ENCODE measurements at places on chromosomes 5 and 9.
A peak's percentile ranks its signal among the peaks of the same experiment; 100 is the strongest.

DNA sequence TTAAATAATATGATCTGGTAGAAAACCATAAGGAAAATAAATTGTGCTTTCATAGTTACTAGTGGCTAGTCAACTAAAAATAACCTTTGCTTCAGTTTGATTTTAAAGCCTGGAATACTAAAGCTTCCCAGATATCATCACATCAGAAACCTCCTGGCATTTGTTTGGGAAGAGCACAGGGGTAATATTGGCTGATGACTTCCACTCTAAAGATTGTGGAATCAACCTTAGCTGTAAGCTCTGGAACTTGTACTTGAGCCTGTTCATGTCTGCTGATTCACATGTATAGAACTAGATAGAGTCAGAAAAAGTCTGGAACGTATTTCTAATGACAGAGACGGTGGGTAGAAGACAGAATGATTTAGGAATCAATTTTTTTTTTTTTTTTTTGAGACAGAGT lies 345.0 kb downstream of the CWC27 start:
- DNase-seq = no peak

DNA sequence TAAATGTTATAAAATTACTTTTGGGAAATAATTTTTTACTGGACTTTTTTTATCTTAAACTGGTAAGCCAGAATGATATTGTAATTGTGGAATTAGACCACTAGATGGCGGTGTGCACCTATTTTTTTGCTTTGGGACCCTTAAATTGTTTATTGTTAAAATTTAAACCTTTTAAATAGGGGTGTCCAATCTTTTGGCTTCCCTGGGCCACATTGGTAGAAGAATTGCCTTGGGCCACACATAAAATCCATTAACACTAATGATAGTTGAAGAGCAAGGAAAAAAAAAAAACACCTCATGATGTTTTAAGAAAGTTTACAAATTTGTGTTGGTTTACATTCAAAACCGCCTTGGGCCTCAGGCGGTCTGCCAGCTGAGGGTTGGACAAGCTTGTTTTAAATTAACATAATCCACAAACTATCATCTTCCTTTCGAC lies 28.4 kb upstream of the GADD45G start:
- no peak for DNase-seq

- no peak for DNase-seq
Observed at GRCh38 chr5:177600508-177601018, 631 bp downstream of the B4GALT7 start.

DNA sequence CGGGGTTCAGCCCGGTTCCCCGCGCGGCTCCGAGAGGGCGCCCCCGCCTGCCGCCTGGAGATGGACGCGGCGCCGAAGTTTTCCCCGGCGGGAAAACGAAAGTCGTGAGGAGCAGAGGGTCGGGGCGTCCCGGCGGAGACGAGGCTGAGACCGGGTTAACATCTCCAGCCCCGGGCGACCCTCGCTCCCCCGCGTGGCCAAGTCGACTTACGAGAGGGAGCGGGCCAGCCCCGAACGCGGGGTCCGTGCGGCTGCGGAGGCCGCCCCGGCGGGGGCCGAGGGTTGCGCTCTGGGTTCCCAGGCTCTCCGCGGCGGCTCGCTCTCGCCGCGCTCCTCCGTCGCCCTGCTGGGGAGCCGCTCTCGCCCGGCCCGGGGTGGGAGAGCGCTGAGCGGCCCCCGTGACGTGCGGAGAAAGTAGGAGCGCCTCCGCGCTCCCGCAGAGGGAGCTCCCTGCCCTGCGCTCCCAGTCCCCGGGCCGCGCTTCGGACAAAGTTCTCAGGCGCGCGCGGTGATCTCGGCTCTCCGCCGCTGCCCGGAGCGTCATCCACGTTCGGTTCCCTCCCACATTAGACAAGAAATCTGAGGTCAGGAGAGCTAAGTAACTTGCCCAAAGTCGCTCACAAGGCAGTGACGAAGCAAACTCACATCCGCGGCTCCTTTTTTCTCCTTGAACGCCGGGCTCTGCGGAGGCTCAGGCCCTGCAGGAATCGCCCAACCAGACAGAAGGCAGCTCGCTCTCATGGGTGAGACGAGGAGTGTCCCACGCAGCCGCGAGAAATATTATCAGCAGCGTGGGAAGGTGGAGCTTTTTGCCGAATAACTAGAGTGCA lies 1.2 kb upstream of the GCNT4 start:
- DNase-seq = peak; percentile 81

DNA sequence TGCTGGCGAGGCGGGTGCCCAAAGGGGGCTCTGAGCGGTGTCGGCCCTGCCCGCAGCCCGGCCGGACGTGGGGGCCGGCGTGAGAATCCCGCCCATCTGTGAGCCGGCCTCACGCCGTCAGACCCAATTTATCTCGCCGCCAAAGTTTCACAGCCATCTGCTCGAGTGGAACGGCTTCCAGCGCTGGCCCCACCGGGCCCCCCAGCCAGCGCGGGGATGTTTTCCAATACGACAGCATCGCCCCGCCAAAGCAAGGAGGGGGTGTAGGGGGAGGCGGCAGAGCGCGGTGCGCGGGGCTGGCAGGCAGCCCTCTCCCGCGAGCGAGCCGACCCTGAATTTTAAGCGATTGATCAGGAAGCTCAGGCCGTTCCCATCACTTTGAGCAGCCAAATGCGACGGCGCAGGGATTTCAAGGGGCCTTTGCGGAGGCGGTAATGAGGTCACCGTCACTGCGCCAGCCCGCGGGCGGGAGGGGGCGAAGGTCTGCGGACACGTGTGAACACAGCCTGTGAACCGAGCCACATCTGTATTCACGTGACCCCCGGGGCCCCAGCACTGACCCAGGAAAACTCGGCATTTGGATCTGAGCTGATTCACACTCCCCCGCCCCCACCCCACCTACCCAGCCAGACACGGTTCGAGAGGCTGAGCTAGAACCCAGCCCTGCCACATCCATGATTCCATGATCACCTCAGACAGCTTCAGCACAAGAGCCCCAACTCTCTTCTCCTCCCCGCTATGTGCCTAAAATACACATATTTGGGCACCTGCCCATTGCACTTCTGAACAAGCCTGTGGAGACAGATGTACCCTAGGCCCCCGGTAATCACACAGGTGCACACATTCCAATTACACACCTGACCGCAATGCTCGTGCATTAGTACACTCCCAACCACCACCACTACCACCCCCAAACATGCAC lies 47.8 kb upstream of the PSD2 start:
- DNase-seq = peak; percentile 76

DNA sequence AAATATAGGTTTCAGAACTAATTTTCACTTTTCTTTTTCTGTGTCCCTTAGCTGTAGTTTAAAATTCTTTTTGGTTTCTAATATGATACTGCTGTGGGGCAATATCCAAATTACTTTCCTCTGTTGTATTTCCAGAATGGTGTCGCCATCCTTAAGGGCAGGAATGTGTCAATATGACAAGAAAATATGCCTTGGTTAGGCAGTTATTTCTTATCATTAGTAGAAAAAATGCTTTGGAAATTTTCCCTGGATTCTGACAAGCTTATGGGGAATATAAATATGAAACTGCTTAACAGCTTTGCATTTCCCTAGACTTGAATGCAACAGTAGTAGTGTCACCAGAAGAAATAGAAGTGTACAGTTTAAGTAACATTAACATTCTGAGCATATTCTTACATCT lies 29.4 kb downstream of the ANKRD34B start:
- no peak for DNase-seq

- DNase-seq = no peak
Observed at GRCh38 chr5:159034083-159034824, 65.5 kb downstream of the EBF1 start.

GRCh38 chr9:108845947-108846346 lies 9.8 kb downstream of the ACTL7B start:
- no peak for DNase-seq

DNA sequence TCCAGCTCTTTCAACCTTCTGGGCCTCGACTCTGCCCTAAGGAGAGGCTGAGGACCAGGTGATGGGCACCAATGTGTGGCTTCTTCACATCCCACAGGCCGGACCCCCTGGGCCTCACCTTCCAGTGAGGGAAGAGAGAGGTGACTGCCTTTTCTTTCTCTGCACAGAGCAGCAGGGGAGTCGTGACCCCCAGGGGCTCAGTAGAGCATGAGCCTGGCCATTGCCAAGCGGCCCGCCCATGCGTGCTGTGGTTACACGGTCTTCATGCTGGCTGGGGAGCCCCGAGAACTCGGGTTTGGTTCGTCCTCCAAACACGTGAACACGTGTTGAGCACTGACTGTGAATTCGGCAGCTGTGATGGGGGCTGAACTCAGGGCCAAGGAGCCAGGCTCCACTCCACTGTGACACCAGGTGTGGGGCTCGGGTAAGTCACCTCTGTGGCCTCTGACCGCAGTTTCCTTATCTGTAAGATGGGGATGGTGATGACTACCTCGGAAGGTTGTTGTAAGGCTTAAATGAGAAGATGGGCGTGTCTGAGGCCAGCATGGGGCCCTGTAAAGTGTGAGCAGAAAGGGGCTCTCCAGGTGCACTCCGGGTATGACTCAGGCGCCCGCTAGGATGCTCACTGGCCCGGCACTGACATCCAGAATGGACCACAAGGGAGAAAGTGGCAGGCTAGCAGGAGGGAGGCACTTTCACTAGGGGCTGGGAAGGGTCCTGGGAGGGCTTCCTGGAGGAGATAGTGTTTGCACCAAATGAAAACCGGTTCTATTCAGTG lies 13.4 kb upstream of the GRHPR start:
- no peak for DNase-seq

DNA sequence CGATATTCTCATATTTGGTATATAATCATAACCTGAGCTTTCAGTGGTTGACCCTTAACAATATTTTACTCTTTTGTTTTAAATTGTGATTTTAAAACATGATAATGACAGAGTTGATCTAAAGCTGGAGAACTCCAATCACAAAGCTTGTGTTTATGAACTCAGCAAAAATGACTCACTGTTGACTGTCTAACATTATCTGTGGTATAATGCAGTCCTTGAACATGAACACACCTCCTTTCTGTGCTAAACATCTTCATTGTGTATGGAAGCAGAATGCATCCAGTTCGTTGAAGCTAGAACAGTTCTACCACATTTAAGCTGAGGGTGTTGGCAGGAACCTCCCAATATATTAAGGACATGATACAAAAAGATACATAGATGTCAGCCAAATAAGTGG lies 1030.2 kb upstream of the SEMA6A start:
- DNase-seq = no peak

DNA sequence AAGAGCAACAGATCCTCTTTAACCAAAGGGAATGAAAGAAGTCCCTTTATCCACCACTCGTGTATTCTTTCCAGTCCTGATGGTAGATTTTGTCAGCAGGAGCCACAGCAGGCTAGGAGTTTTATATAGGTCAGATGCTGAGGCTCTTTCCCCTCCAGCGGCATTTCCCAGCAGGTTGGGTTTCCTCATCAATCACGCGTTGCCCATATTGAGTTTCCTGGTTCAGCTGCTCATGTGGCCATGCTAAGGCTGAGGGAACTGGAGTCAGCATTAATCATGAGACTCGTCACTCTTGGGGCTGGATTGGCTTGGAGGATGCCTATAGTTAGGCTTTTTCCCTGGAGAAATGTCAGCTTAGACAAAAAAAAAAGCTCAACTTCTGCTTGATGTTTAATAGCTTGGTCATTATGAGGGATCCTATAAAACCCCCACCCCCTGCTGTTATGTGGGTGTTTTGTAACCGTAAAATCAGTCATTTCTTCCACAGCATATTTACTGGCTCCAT lies 193.4 kb upstream of the GAS1 start:
- no peak for DNase-seq

DNA sequence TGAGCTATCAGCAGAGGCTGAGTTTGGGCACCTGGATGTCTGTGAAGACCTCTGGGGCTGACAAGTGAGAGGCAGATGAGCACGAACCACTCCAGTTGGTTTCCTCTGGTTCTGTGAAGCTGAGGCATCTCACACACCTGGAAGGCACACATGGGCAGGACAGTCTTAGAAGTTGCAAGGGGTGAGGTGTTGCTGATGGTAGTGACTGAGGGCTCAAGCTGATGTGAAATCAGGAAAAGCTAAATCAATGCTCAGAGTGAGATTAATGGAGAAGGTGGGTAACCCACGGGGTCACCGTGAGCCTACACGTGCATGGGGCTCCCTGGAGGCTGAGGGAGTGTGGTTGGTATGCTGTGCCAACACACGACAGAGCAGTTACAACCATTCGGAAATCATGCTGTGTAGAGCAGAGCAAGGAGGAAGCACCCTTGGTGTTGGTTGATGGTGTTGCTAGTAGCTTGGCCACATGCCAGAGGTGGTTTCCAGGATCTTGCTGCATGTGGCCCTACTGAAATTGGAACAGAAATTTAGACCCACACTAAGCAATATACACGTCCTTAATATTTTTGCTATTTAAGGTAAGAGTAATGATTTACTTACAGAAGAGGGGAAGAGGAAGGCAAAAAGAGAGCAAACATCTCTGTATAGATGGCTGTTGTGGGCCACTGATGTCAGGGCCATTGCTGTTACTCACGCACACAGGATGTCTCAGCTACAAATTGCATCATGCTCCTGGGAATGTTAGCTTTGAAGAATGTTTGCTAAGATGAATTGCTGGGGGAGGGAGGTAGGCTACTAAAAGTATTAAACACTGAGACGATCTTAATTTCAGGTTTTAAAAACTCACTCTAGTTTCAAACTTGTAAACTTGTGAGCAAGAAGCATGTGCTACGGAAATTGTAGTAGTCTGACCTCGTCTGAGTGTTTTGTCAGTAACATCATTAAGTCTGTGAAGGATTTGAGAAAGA lies 170.5 kb downstream of the ARHGEF28 start:
- DNase-seq = peak; percentile 32

DNA sequence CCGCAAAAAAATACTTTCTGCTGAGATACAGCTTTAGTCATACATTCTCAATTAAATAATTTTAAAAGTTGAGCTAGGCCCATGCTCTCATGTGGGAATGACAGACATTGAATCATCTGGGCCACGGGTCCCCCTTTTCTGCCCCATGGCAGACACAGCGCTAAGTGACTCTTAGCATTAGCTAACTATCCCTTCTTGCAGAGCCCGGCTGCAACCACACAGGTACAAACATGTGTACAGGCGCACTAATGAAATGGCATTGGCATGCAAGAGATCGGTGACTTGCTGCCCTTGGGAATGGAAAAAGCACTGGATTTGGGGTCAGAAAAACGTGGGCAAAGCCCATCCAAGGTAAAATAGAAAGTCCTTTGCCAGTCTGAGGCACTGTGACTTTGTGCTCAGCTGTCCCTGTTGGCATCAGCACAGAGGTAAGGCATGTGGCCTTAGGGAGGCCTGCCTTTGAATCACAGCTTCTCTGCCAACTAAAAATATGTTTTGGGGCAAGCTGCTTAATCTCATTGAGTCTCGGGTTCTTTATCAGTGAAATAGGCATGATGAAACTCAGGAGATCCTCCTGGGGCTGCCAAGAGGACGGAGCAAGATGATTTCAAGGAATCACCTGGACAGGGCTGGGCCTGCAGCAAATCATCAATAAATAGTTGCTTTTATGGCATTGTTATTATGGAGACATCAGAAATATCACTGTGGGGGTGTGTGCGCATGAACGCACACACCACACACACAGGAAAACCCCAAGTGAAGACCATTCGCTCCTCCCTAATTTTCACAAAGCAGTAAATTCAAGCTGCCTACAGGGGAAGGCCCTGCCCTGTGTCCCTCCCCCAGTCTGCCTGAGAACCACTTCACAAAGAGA lies 54.2 kb downstream of the WHRN start:
- DNase-seq = no peak

GRCh38 chr5:14959399-14960119 lies 88.0 kb upstream of the ANKH start:
- DNase-seq = no peak

All from tibial artery (tissue), 4 donors.